KG1 (cell line): ENCODE measurements at places on chromosomes 3 and 15.

DNA sequence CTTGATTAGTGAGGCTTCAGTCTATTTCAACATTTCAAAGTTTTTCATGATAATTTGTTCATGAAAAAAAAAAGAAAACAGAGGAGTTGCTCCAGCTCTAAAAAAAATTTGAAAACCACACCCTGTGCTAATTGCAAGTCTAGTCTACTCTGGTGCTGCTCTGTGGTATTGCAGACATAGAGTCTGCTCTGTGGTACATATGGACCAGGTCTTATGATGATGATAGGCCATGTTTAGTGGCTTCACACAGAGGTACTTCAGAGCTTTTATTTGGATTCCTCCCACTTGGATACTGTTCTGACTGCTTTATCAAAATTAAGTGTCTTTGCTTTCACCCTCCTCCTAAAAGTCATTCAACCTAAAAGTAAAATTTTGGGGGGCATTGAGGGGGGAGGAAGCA is 160.8 kb downstream of the ALCAM start:
- DNase-seq, result no peak

DNA sequence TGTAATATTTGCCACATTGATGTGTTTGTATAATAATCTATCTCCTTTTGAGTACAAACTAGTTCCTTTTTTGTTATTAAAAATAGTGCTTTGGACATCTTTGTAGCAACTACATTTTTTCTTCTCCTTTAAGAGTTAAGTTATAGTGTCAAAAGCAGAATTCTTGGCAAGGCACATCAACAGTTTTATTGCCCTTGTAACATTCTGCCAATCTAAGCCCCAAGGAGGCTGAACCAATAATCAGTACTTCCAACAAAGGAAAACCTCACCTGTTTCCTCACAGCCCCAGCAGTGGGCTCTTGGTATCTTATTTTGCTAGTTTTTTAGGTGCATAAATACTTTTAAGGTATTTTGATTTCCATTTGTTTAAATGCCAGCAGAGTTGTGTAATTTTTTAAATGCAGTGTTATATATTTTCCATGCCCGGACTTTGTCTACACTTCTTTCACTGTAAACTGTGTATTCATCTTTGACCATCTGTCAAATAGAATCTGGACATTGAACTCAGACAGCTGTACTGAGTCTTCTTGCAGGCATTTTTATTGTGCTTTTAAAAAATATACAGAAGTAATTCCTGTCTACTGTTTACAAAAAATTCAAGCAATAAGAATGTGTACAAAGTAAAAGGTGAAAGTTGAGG is 101.0 kb downstream of the MYLK start:
- DNase-seq, result no peak

- no peak for DNase-seq
Observed at GRCh38 chr3:113018536-113019181, 27.9 kb downstream of the GTPBP8 start.

DNA sequence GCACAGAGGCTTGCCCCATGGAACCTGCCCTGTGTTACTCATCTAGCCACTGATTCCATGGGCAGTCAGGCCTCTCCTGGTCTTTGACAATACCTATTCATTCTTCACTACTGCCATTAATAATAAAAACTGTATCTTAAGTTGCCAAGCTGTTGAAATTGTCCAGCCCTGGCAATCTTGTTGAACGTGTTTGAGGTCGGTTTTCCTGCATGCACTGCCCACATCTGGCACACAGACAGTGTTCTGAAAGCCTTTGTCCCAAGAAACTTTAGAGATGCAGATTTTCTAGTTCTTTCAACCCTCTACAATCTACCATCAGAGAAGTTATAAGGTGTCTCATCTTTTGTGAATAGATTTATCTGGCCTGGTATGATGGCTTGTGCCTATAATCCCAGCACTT is 567.2 kb upstream of the NECTIN3 start:
- no peak for DNase-seq

GRCh38 chr3:122299872-122300460 is 25.1 kb upstream of the CSTA start:
- no peak for DNase-seq

GRCh38 chr3:12275974-12276650 is 12.8 kb upstream of the PPARG start:
- no peak for DNase-seq

DNA sequence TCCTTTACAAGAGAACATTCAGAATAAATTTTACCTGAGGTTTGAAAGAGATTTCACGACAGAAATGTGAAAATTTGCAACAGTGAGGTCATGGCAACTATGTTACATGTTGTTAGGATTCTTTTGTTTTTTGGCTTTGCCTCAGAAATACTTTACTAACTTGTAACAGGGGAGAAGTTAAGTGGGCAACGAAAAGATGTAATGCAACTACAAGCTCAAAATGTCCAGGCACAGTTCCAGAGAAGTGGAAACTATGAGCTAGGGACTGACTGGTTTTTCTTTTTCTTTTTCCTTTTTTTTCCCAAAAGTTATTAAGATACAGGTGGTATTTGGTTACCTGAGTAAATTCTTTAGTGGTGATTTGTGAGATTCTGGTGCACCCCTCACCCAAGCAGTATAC is 111.5 kb upstream of the PPP2R3A start:
- no peak for DNase-seq

- DNase-seq, result no peak
Observed at GRCh38 chr3:188137051-188137450, 16.9 kb upstream of the LPP start.

- no peak for DNase-seq
Observed at GRCh38 chr15:60795471-60795870, 316.5 kb upstream of the ICE2 start.

GRCh38 chr3:158801201-158801600 is 653 bp upstream of the MFSD1 start:
- DNase-seq, result no peak

- no peak for DNase-seq
Observed at GRCh38 chr3:109430911-109431563, 93.7 kb upstream of the DPPA4 start.

DNA sequence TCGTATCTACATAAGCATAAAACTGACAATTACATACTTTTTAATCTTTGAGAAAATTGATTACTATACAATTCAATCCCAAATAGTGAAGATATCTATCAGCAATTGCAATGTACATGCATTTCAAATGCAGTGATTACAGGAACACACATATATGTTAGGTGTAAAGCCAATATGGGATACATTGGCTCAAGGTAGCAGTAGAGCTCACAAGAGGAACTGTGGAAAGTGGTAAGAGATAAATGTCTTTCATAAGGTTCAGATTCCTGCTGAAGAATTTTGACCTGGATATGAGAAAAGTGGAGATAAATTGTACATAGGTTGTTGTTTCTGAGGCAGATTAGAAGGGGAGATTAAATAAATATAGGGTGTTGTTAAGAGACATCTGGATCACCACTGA is 1280.5 kb downstream of the OTOL1 start:
- DNase-seq, result no peak

GRCh38 chr3:53519065-53519709 is 24.8 kb downstream of the CACNA1D start:
- no peak for DNase-seq

DNA sequence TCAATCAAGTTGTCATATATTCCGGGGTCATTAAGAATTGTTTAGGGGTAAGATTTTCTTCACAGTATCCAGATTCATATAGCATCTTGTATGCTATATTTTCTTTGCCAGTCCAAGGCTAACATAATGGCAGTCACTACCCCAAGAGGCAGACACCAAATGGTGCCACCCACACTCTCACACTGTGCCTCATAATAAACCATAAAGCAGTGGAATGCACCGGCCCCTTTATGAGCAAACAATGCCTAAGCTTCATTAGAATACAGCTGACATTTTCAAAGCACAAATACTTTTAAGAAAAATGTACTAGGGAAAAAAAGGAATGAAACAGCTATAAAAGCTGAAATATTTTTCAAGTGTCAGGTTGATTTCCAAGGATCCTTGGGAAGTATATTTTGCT is 121.6 kb downstream of the TFDP2 start:
- DNase-seq, result peak; percentile 23

- DNase-seq, result no peak
Observed at GRCh38 chr3:167783781-167784180, 48.3 kb downstream of the SERPINI1 start.

DNA sequence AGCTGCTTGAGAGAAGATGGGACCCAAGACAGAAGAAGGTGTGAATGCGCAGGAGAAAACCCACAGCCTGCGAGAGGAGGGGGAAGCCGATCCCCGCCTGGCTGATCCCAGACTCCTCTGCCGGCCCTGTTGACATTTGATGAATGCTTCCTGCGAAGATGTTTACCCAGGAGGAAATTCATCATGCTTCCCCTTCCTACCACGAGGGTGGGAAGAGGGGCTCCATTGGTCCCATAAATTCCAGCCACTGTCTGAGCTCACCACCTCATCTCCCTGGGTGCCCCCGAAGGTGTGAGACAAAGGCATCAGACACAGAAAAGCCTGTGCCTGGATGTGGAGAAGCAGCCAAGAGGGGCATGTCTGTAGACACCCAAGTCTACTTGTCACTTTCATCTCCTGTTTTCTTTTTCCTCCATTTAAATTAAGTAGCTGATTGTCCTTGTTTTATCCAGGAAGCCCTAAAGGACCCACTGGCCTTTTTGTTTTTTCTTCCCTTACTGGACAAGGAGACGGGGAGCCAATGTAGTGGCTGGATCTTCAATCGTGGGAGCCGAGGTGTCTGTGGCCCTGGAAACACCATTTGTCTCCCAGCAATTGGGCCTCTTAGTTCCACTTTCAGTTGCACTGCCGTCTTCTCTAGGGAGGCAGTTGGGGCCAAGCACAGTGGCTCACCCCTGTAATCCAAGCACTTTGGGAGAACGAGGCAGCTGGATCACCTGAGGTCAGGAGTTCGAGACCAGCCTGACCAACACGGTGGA is 95.3 kb upstream of the HES1 start:
- DNase-seq, result no peak

DNA sequence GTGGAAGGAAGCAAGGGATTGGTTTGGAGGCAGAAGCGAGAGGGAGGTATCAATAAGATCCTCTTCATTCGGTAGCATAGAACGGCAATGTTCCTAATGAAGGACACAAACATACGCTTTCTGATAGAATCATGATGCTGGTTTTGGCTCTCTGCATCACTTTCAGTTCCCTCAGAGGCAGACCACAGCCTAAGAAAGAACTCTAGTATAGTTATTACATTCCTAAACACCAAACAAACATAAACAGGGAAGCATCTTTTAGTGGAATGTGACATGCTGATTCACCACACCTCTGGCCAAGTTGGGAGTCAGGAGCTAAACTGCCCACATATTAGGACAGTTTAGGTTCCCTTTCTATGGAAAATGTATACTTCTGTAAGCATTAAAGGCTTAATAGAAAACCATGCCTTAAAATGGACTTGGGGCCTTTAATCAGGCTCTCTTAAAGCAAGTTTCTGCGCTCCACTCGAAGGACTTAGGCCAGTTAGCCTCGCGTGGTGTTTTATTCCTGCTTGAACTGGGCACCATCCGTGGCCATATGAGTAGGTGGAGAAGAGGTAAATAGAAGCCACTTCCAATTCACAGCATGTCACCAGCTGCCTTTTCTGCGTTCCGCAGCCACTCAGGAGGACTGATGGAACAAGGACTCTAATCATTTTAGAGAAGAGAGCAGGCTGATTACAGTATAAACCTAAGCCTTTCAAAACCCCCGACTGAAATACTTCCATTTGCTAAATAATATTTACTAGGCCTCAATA is 53.7 kb downstream of the CD47 start:
- DNase-seq, result no peak

GRCh38 chr15:59522988-59523461 is 85.0 kb downstream of the FAM81A start:
- no peak for DNase-seq

DNA sequence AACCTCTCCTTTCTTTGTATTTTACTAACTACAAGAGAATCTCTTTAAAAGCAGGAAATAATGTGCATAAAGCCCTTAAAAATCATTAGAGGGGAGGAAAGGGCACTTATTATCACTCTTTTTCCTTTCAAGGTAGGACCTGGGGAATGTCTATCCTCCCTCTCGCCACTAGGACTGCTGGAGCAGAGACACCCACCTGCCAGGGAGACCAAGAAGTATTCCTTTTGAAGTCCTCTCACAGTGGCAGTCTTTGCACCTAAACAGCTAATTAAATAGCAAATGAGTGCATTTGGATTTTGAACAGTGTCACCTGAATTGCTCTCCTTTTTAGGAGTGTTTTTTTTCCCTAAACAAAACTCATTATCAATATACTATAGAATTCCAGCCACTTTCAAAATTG is 874.1 kb downstream of the ZPLD1 start:
- no peak for DNase-seq

- no peak for DNase-seq
Observed at GRCh38 chr15:59150185-59150584, 45.2 kb downstream of the CCNB2 start.

GRCh38 chr3:42019144-42019952 is 57.4 kb upstream of the ULK4 start:
- no peak for DNase-seq

GRCh38 chr3:123818324-123818920 is 65.7 kb downstream of the MYLK start:
- DNase-seq, result no peak

- no peak for DNase-seq
Observed at GRCh38 chr3:123053107-123053506, 13.7 kb upstream of the PDIA5 start.

DNA sequence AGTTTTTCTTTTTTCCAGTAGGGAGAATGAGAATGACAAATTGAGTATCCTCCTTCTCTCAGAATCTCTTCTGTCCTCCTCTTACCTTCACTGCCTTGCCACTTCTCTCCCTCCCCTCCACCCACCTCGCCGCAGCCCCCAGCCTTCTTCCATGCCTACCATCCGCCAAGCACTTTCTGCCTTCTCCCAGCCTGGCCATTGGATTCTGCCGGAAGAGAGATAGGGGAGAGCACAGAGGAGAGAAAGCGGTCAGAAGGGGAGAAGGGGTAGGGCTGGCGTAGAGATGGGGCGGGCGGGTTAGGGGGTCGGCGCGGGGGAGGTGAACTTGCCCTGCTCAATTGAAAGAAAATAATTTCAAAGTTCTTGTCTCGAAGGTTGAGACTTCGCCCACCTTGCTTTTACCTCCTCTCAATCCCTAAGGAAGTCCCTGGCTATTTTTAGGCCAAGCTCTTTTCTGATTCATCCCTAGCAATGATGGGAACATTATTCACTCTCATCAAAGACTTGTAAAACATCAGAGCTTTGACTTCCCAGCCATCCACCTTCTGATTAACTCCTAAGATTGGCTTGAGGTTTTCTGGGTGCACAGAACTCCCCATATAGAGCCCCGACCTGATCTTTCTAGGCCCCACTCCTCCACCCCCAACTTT is 811 bp downstream of the C3orf52 start:
- no peak for DNase-seq

GRCh38 chr15:95795386-95795785 is 535.1 kb upstream of the NR2F2 start:
- DNase-seq, result no peak

- no peak for DNase-seq
Observed at GRCh38 chr3:181901626-181902025, 189.9 kb downstream of the SOX2 start.

DNA sequence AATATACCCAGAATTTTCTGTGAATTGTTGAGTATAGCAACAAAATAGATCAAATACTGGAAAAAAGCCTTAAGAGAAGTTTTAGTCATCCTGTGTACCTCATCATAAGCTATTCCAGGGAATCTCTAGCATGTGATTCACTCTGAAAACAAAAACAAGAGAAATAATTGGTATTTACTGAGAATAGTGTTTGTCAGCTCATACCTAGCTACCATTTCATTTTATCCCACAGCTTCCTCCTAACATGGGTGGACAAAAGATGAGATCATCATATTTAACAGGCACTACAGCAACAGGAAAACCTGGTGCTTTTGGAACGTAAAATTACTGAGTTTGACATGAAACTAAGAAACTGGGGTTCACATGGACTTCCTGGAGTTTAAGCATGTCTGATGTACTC is 753.5 kb upstream of the NECTIN3 start:
- no peak for DNase-seq

- DNase-seq, result no peak
Observed at GRCh38 chr3:171790574-171790897, 19.7 kb downstream of the PLD1 start.
